ENCODE measurements at places on chromosomes 5 and 9.

DNA sequence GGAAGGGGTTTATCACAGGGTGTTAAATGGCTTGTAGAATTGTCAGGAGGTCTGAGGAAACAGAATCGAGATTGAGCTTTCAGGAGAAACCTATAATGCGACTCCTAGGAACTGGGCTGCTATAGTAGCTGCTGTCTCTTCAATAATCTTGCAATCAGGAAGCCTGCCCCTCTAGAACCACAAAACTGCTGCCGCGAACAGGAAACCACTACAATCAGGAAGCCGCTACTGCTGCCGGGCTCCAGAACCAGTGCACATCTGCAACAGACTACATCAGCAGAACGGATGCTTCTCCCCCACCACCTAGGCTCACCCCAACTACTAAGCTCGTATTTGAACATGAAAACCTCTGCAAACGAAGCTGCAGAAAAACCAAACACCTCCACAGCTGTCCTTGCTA lies 31.6 kb downstream of the TNFSF8 start:
- DNase-seq: no peak

DNA sequence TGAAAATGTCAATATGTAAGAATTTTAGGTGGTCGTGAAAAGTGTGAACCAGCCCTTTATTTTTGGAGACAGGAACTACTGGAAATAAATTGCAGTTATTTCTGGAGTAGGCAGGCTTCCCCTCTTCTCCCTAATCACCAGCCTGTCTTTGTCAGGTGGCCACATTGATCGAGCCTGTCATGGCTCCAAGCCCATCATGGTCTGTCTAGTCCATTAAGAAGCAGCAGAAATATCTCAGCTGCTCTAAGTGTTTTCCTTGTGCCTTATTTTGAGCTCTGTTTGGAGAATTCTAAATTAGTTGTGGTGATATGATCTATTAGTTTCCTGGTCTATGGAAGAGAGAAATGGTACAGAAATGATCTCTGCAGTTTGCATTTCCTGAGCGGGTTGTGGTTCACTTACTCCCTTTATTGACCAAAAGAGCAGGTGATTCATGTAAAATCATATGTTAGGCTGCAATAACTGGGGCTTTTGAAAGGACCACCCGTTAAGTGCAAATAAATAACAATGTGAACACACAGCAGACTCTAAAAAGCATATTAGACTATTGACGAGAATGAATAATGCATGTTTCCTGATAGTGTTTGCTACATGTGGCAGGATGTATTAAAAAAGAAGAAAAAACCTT lies 42.3 kb downstream of the BASP1 start:
- DNase-seq: no peak

- DNase-seq: peak; percentile 64
Measured at GRCh38 chr5:132883261-132883834, 9.9 kb downstream of the LEAP2 start.

GRCh38 chr5:15574806-15575325 lies 74.9 kb downstream of the FBXL7 start:
- DNase-seq: no peak

DNA sequence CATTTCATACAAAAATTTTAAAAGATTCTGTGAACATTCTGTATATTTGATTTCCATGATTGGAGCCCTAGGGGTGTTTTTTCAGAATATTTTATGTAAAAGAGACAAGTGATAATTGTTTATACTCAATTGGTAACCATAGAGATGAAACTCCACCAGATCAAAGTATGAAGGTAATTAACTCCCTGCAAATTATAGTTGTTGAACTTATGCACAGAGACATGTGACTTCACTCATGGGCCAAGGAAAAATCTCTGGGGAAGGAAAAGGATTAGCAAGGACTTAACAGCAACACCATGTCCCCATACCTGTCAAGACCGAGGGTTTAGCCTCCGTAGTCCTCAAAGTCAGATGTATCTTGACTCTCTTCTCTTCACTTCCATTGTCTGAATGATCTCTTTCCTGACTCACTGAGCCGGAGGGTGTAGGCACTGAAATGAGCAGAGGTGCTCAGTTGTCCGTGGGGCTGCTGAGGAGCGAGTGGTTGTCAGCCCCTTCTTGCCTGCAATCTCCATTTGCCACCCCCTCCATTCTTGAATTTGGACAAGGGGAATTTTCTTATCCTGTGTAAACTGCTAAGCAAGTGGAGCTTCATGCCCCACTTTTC lies 17.5 kb upstream of the CXCL14 start:
- DNase-seq: no peak

GRCh38 chr5:108529381-108529780 lies 147.5 kb upstream of the FBXL17 start:
- DNase-seq: peak; percentile 86

GRCh38 chr5:148540647-148541046 lies 113.7 kb downstream of the HTR4 start:
- DNase-seq: no peak

GRCh38 chr5:93303291-93303691 lies 277.7 kb downstream of the NR2F1-AS1 start:
- DNase-seq: peak; percentile 57

DNA sequence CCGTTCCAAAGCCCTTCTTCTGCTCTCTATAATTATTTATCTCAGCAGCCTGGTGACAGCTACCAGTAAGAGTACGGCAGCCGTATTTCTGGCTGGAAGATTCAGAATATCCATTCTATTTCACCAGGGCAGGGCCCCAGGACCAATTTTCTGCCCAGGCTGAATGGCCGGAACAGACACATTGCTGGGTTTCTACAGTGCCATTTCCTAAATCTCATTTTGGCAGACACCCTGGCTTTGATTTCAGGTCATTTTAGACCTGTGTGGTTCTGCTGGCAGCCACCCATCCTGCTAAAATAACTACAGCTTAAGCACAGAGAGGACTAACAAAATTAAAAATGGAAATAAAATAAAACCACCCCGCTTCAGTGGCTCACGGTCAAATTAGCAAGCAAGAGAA lies 95.0 kb downstream of the CRB2 start:
- no peak for DNase-seq

DNA sequence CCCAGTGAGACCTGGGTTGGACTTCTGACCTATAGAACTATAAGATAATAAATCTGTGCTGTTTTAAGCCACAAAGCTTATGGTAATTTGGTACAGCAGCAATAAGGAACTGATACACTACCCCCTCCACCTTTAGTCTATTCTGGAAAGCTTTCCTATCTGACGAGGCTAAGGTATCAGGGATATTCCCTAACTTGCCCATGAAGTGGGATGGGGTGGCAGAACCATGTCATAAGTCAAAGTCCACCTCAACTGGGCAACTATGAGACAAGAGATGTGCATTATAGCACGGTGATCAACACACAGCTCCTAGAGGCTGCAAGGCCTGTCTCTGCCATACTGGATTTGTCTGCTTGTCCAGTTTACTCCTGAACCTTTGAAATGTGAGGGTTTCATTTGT lies 146.8 kb upstream of the RAD23B start:
- no peak for DNase-seq

DNA sequence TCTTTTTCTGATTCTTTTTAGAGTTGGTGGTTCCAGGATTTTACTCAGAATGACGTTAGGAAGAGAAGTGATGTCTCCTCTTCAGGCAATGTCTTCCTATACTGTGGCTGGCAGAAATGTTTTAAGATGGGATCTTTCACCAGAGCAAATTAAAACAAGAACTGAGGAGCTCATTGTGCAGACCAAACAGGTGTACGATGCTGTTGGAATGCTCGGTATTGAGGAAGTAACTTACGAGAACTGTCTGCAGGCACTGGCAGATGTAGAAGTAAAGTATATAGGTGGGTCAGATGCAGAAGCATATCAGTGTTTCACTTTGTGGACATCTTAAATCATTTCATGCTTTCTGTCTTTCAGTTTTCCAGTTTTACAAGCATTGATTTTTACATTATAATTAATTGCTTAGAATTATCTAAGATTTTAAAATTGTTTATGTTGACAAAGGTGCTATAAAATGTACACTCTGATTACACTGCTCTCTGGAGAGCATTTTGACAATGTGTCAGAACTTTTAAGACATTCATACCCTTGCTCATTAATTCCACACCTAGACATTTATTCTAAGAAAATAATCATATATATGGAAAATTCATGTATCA lies 36.6 kb downstream of the NLN start:
- no peak for DNase-seq

- DNase-seq: peak; percentile 87
Measured at GRCh38 chr9:129125478-129125877, 14.3 kb downstream of the PTPA start.

GRCh38 chr5:132812123-132812765 lies 858 bp upstream of the SOWAHA start:
- no peak for DNase-seq

DNA sequence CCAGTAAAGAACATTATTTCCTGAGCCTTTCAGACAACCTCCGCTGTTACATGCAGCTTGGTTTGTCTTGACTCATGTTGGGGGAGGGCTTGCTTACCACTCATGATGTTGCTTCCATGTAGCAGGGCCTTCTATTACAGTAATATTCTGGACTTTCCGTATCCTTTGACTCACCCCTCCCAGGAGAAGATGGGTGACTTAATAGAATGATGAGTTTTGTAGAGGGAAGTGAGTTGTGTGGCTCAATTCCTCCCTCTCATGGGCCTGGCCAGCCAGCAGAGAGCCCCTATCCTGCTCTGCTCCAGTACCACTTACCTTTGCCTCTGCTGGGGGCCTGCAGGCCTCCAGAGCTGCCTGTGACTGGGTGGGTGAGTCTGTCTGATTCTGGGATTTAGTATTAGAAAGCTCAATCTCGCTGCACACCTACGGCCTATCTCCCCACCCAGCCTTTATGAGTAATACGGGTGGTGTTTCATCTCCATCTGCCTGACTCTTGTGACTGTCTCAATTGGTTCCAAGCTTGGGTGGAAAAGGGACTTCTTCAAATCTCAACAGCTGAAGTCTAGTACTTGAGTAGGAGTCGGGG lies 52.6 kb upstream of the KLF9 start:
- DNase-seq: peak; percentile 97

DNA sequence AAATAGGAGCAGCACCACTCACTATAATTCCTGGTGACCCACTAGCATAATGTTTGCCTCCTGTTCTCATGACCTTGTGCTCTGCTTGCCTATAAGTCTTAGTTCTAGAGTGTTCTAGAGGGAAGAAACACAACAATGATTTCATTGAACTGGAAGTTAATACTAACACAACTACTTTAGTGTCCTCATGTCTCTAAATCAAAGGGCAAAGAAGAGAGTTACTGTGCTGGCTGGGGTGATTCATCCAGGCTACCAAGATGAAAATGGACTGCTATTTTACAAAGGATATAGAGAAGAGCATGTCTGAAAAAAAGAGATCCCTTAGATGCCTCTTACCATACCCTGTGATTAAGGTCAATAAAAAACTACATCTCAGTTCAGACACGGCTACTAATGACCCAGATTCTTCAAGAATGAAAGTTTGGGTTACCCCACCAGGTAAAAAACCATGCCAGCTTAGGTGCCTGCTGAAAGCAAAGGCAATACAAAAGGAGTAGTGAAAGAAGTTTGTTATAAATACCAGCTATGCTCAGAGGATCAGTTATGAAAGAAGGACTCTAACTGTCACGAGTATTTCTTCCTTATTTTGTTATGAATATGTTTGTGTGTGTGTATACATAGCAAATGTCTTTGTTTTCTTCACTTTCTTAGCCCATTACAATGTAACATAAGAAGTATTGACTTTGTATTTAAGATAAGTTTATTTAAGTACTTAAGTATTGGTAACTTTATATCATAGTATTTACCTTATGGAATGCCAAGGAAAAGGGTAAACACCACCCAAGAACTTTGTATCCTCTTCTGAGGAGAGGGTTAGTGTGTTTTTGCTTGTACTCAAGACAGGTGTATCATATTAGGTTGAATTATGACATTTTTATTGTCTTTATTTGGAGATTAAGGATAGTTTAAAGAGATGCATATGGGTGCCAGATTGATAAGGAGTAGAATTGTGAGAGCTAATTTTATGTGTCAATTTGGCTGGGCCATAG lies 314.1 kb upstream of the PTGER4 start:
- no peak for DNase-seq

DNA sequence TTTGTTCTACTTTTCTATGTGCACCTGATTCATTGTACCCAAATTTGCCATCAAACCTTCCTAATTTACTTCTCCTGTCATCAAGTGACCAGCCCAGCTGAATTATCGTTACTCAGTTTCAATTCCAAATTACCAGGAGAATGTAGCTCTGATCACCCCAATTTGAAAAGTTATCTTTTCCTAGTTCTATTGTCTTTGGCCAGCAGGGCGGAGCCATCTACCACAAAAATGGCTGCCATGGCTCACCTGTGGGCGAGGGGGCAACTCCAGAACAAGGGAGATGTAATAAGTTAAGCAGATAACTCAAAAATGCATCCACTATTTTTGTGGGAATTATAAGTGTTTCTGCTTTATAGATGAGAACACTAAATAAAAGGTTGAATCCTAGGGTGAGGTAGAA lies 133.8 kb upstream of the MOCS2 start:
- DNase-seq: no peak

GRCh38 chr5:14108170-14108996 lies 34.8 kb upstream of the TRIO start:
- peak; percentile 83 for DNase-seq

DNA sequence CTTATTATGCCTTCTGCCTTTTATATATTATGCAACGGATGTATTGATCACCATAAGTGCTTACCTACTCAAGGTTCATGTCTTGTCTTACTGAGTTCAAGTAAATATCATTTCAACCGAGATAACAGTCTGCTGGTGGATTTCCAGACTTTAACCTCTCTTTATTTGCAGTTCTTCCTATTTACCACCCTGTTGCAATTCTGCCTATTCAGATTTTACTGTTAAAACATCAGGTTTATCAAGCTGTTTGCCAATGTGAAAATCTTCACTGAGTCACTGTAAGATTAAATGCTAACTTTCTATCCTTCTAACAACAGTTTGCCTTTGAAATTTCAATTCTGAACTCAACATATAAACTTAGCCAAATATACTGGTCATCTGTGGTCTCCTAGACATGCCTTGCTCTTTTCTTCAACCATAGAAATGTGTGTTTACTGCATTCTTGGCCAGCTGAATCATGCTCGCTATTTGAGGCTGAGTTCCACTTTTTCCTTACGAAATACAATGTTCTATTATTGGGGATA lies 471.7 kb upstream of the RORB start:
- peak; percentile 96 for DNase-seq

All from amniotic epithelial cell (primary cell).